Stimulated activated CD4-positive, alpha-beta T cell treated with anti-CD3 and anti-CD28 coated beads, Interleukin-1b, Interleukin-23, amount 100 ng/mL, for 4 hours (primary cell): ENCODE measurements at places on chromosomes 1 and 21.

GRCh38 chr21:38494703-38495102, 3.6 kb downstream of the ERG start:
- no peak for DNase-seq

DNA sequence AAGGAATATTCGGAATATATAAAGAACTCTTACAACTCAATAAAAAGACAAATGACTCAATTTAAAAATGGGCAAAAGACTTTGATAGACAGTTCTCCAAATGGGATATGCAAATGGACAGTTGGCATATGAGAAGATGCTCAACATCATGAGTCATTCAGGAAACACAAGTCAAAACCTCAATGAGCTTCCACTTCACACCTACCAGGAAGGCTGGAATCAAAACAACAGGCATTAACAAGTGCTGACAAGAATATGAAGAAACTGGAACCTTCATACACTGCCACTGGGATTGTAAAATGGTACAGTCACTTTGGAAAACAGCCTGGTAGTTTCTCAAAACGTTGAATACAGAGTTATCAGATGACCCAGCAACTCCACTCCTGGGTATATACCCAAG, 17.2 kb downstream of the PGBD5 start:
- DNase-seq: no peak

DNA sequence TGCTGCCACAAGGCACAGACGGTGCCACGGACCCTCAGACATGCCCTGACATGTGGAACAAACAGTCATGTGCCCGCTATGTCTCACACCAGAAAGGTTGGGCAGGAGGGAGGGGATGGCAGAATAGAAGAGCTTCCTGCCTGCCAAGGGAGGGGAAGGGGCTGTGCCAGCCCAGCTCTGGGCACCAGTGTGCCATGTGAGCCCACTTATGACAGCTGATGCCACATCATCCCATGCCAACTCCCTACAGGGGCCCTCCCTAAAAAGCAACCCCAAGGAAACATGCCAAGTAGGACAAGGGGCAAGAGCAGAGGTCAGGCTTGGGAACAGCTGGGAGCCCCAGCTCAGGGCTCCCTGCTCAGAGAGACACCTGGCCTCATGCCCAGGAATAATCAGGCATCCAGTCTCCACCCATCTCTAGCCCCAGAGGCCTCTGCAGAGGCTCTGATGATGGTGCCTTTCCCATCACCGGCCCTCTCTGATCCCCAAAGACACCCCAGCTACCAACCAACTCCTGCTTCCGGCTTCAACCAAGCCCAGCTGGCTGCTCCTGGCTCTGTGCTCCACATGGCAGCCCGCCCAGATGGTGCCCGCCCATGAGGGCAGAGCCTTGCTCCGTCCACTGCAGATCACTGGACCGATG, 10.3 kb downstream of the ADGRB2 start:
- DNase-seq: no peak

- DNase-seq: no peak
These were observed 118.4 kb downstream of the CRYAA start for GRCh38 chr21:43287111-43287760.

DNA sequence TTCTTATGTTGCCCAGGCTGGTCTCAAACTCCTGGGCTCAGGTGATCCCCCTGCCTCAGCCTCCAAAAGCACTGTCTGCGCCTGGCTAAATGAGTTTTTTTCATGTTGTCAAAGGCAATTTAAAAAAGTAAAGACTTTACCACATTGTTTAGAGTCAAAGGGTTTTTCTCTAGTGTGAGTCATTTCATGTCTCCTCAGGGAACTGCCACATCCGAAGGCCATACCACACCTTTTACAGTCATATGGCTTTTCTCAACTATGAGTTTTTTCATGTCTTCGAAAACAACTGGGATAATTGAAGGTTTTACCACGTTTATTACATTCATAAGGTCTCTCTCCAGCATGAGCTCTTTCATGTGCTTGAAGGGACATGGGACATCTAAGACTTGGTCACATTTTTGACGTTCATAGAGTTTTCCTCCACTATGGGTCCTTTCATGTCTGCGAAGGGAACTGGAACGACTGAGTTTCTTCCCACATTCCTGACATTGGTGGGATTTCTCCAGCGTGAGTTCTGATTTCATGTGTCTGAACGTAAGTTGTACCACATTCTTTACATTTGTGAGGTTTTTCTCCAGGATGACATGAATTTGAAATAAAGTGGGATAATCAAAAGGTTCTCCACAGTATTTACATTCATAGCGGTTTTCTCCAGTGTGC, 65.6 kb downstream of the UCHL5 start:
- no peak for DNase-seq

GRCh38 chr1:93490357-93490756, 42.4 kb downstream of the FNBP1L start:
- DNase-seq: no peak

GRCh38 chr1:117389284-117389683, 22.0 kb downstream of the MAN1A2 start:
- no peak for DNase-seq
